ENCODE measurements at places on chromosomes 1 and 21.

GRCh38 chr1:195897076-195897475 is 711.2 kb downstream of the KCNT2 start:
- DNase-seq, result no peak

- DNase-seq, result no peak
These were observed 268.6 kb downstream of the SETD4 start for GRCh38 chr21:35791541-35792325.

- DNase-seq, result peak; percentile 27
These were observed 18.3 kb upstream of the PLEKHA6 start for GRCh38 chr1:204377800-204378668.

DNA sequence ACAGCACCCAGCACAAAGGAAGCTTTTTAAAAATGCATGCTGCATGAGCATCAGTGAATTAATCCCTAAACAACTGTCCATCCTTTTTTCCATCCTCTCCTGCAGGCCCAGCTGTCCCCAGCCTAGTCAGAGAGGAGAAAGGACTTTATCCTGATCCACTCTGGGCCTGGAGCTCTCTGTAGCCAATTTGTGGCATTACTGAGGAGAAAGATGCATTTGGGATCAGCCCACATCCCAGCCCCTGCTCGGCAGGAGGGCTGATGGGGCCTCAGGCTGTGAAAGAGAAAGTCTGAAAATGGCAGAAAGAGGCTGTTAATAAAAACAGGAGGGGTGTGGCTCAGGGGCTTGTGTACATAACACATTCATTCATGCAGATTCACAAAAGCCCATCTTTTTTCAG is 37.5 kb upstream of the ATP2B4 start:
- no peak for DNase-seq

DNA sequence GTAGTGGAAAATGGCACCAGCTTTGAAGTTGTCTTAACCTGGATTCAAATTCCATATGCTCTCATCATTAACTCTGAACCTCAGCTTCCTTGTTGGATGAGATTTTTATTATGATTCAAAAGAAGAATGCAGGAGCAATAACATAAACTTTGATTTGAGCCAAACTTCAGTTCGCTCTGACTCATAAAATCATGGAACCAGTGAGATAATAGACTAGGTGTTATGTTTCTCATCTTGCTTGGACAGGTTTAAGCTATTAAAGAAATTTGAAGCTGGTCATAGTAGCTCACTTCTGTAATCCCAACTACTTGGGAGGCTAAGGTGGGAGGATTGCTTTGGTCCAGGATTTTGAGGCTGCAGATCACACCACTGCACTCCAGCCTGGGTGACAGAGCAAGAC is 172.8 kb downstream of the CLEC20A start:
- no peak for DNase-seq
